ENCODE measurements at places on chromosomes 3 and 15. TPM values are rescaled to one million over a fixed set of nuclear protein-coding genes. Genes with fewer than 3 reads are reported as not detected.

The CCDC80 gene
- total RNA-seq, result 32.4 TPM

The GOLGA8R gene
- 11.4 TPM for total RNA-seq

DNA sequence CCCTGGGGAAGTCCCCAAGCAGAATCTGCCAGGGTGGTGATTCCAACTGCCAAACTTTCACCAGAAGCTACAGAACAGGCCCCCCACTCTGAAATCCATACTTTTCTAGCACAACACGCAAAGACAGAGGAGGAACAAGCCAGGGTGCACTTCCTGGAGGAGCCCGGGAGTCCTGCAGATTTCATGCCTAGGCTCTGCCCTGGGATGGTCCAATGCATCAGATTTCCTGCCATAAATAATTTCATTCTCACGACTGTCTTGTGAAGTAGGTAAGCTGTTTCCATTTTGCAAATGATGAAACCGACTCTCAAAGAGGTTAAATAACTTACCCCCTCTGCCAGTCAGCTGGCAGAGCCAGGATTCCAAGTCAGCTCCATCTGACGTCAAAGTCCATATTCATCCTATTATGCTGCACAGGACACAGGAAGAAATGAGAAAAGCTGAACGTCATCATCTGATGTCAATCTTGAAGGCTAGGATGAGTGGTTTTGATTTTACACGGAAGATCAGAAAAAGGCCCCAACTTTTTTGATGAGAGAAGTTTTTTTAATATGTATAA lies 134.8 kb upstream of the IGF1R start:
- no peaks in the 10 kb centered on the region for H3K36me3 ChIP-seq
- no peaks in the 10 kb centered on the region for H3K4me1 ChIP-seq
- no peak overlapping the region for H3K27ac ChIP-seq
- H3K27me3 ChIP-seq, result no peaks in the 10 kb centered on the region

DNA sequence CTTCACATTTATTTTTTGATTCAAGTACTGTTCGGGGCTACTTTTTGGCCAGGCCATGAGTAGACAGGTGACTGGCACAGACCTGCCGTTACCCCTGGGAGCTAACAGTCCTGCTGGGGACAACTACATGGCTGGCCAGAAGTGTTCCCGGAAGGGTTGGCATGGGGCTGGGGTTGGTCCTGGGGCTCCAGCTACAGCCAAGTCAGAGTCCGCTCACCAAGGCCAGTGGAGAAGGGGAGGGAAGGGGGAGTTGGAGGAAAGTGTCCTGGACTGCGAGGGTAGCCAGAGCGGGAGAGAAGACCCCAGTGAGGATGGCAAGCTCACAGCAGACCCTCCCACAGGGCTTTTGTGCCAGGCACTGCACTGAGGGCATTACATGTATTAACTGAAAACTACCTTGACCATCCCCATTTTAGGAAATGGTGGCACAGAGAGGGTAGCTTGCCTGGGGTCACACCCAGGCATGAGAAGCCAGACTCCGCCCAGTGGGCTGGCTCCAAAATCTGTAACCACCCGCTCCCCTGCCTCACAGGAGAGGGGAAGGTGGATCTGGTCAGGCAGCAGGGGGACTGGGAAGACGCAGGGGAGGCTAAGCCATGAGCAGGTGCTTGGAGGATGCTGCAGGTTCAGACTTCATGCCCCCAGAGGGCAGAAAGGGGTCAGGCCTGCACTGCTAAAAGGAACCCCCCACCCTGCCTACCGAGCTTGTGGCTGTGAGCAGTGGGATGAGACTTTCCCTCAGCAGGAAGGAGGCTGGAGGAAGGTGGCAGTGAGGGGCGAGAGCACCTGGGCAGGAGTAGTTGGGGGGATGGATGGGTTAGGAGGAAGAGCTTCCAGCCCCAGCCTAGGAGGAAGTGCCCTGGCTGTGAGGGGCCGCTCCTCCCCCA lies 38.3 kb upstream of the ESYT3 start:
- peaks cover 63% of the 10 kb centered on the region for H3K4me1 ChIP-seq
- H3K4me3 ChIP-seq, result no peak overlapping the region
- no peaks in the 10 kb centered on the region for H3K36me3 ChIP-seq
- no peaks in the 10 kb centered on the region for H3K27me3 ChIP-seq
- H3K27ac ChIP-seq, result peak overlapping the region; percentile 66
- no peak for DNase-seq

The FANCI gene
- total RNA-seq, result 2.7 TPM

All from tibial nerve (tissue), 4 donors.